ENCODE measurements at places on chromosomes 7 and 10.
A peak's percentile ranks its signal among the peaks of the same experiment; 100 is the strongest.

DNA sequence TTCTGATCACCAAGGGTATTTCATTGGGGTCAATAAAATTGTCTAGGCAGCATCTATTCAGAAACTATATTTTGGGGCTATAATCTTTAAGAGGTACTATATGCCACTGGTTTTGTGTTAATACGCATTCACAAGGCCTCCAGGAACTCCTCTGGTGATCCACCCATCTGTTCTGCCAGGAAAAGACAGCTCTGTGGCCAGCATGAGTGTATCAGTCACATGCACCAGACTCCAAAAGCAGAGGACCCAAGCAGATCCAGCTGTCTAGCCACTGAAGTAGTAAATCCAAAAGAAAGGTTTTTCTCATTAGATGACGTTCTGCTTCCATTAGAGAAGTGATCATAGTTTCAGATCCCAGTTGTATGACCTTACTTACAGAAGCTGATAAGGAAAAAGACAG, 199.6 kb upstream of the CELF2 start:
- DNase-seq = peak; percentile 17

GRCh38 chr10:99593312-99593711, 26.9 kb downstream of the SLC25A28 start:
- no peak for DNase-seq

DNA sequence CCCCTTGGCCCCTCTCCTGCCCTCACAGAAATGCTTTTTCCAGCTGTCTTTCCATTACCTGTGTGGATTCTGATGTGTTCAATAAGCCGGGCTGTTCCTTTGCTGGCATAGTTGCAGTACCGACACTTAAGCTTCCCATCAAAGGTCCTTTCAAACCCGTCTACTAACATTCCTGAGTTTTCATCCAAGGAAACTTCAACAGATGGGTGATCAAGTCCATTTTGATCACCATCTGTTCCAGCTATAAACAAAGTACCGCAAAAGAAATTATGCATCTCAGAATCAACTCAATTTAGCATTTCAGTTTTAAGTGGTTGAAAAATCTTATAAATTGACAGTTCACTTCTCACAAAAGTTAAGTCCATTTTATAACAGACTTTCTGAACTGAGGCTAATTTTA, 12.7 kb downstream of the IKZF5 start:
- DNase-seq = no peak

GRCh38 chr7:11217848-11218565, 244.3 kb downstream of the PHF14 start:
- DNase-seq = no peak

GRCh38 chr7:101581891-101582290, 47.2 kb downstream of the MYL10 start:
- no peak for DNase-seq

- no peak for DNase-seq
Measured at GRCh38 chr7:64666663-64667050, 724 bp downstream of the ZNF107 start.

DNA sequence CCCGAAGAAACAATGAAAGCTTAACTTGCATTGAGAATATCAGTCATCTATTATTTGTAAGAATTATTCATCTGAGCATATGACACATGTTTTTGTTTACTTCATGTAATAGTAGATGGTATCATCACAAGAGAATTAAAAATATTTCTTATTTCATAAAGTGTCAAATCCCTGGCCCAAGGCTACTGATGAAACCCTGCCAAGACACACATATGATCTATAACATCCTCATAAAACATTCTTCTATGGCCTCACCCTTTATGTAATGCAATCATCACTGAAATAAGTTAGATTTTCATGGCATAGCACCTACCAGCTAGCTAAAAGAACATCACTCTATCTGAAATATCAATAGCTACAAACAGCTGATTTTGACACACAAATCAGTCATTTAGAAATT, 385.6 kb upstream of the PHF14 start:
- no peak for DNase-seq

DNA sequence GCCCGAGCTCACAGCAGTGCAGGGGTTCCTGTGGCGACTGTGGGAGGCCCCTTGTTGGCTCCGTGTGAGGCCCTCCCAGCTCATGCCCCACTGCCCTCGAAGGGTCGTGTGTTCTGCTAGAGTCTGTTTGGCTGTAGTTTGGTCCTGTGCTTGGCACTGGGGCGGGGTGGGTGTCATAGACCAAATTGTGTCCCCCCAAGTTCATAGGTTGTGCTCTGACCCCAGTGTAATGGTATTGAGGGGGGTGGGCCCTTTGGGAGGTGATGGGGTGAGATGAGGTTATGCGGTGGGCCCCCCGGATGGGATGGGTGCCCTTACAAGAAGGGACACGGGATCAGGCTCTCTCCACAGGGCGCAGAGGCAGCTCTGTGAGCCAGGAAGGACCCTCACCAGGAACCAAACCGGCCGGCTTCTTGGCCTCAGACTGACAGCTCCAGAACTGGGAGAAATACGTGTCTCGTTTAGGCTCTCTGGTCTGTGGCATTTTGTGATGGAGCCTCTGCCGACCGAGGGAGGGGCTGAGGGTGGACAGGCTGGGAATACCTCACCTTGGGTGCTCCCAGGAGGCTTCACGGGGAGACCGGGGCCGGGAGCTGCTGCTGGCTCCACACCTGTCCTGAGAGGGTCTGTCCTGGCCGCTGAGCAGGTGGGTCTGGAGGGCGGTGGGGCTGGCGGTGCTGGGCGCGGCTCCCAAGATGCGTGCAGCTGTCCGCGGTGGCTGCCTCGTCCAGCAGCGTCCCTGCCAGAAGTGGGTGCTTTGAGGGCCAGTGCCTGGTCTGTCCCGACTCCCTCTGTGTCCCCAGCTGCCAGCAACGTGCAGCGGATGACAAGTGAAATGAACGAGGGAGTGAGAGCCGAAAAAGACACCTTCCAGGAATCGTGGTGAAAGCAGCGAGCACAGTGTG, 89.4 kb downstream of the INPP5A start:
- DNase-seq = no peak

DNA sequence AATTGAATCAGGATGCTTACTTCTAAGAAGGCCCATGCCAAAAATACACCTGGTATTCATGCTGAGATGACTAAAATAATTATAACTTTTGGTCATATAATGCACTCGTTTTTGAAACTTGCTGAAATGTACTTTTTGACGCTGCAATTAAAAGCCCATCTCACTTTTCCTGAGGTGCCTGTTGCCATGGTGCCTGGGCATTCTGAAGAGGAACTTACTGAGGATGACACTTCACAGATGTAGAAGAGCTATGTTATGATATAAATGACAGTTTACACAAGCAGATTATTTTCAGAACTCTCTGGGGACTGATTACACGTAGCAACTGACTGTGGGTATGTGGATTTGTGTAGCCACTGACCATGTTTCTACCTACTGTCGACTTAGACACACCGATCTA, 182.4 kb downstream of the TPK1 start:
- DNase-seq = no peak

DNA sequence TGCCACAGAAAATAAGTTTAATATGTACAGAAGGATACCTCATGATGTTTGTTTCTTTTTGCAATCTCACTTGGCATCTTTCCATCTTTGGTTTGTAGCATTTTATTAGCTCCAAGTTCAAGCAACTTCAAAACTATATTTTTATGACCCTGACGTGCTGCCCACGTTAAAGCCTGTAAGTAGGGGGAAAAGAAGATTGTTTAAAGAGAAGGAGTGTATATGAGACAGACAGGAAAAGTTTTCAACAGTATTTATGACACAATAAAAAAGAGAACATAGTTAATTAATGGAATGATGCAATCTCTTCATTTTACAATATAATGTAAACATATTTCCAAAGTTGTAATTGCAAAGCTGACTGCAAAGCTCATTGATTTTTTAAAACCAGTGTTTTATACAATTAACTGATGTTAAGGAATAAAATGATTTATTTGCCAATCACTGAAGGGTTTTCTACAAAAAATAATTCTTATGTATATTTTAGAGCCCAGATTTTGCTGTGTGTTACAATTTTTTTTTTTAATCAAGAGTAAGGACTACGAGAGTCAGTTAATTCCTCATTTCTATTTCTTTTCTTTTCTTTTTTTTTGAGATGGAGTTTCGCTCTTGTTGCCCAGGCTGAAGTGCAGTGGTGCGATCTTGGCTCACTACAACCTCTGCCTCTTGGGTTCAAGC, 42.5 kb downstream of the ASZ1 start:
- peak; percentile 17 for DNase-seq

- peak; percentile 79 for DNase-seq
Measured at GRCh38 chr10:103111031-103111917, 81.8 kb downstream of the NT5C2 start.

GRCh38 chr10:31602541-31603234, 283.7 kb downstream of the ZEB1 start:
- peak; percentile 66 for DNase-seq

GRCh38 chr7:95199779-95200558, 124.4 kb downstream of the PON1 start:
- DNase-seq = peak; percentile 65

GRCh38 chr7:1666823-1667565, 3.1 kb upstream of the ELFN1 start:
- peak; percentile 60 for DNase-seq

- no peak for DNase-seq
Measured at GRCh38 chr7:71665716-71666115, 533.8 kb downstream of the GALNT17 start.

- peak; percentile 23 for DNase-seq
Measured at GRCh38 chr7:114703677-114704076, 218.2 kb upstream of the MDFIC start.

- peak; percentile 31 for DNase-seq
Measured at GRCh38 chr10:132193907-132194552, 7.3 kb downstream of the DPYSL4 start.

DNA sequence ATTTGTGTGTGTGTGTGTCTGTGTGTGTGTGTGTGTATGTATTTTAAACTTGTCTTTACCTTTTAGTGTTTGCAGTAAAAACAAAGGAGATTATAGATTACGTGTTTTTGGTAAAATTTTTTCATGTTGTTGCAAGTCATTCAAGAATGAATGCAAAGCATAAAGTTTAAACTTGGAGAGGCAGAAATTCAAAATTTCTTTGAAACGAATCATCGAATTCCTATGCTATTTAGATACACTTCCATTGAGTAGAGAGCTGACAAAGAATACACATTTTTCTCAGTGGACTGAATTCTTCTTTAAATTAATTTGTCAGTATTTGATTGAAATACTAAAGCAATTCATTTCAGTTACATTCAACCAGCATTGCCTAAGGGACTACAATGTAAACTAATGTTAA, 66.0 kb upstream of the HDAC9 start:
- peak; percentile 66 for DNase-seq

DNA sequence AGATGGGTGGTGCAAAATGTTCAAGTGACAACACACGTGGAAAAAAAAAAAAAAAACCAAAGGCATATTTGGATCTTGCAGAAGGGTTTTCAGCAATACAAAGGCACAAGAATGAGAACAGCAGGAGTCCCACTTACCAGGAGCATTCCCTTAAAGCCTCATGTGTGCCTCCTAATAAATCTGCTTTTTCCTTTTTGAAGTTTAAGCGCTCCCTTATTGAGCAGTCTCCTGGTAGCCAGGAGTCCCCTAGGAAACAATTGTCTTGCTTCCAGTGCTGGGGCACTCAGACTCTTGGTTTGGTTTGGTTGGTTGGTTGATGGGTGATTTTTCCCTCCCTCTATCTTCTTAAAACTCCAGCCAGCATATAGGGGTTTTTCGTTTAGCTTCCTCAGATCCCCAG, 321.8 kb upstream of the NFE2L3 start:
- no peak for DNase-seq

DNA sequence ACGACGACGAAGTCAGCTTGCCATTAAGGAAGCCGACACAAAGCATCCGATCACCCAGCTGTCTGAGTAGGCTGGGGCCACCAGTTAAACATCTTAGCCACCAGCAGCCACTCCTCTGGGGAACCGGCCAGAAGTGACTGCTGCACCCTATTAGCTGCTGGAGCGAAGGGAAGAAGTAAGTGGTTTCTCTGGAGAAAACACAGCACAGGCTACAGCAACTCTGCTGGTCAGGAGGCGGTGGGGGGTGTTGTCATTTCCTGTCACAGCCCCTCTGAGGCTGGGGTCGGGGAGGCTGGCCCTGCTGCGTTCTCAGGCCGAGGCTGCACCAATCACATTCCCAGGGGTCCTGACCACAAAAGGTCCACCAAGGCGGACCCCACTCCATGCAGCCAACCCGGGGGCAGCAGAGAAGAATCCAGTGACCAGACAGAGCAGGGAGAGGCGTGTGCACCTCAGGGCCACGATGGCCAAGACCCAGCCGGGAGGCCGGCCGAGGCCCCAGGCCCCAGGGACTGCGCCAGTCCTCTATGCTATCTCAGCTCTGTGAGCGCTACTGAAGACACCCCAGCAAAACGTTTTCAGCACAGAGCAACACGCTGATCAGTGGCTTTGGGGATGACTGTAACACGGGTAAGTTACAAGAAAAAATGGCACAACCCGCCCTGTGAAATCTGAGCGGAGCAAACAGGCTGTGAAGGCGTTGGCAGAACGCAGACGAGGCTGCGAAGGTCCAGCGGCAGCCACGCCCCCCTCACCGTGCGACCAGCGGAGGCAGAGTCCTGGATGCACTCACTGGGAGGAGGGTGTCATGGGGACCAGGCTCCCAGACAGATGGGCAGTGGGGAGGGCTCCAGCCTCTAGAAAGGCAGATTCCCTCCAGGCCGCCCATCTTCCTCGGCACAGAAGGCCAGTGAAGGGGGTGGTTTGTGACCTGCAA, 24.8 kb downstream of the STK32C start:
- DNase-seq = peak; percentile 21

- no peak for DNase-seq
Measured at GRCh38 chr10:605632-606325, 83.7 kb downstream of the DIP2C start.

- peak; percentile 70 for DNase-seq
Measured at GRCh38 chr7:106369352-106369751, 84.6 kb upstream of the NAMPT start.

GRCh38 chr10:28681291-28681763, 4.0 kb downstream of the BAMBI start:
- no peak for DNase-seq

- no peak for DNase-seq
Measured at GRCh38 chr10:109957092-109957797, 33.9 kb upstream of the XPNPEP1 start.

GRCh38 chr7:69108097-69108496, 490.2 kb upstream of the AUTS2 start:
- DNase-seq = no peak

- no peak for DNase-seq
Measured at GRCh38 chr7:30474893-30475292, 3.7 kb downstream of the NOD1 start.

DNA sequence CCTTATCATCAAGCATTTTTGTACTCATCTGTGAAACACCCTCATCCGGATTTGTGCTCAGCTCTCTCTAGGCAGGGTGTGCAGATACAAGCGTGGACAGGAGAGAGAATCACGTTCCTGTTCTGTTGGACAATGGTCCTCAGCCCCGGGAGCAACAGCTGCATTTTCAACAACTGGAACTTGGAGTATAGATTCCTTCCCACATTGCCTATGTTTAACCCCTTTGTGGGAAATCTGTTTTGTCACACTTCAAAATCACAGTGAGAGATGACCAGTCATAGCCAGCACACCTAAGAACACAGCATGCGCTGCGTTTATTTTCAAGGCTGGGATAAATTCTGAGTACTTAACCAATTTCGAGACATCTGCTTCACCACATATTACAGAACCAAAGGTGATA, 32.5 kb downstream of the MAP3K8 start:
- DNase-seq = no peak

- no peak for DNase-seq
Measured at GRCh38 chr7:37476881-37477450, 28.3 kb upstream of the ELMO1 start.

- no peak for DNase-seq
Measured at GRCh38 chr7:603152-603951, 83.7 kb upstream of the PDGFA start.
